ENCODE measurements at places on chromosomes 5 and 9.

GRCh38 chr5:136080483-136081216 lies 51.9 kb downstream of the TGFBI start:
- no peak for DNase-seq

DNA sequence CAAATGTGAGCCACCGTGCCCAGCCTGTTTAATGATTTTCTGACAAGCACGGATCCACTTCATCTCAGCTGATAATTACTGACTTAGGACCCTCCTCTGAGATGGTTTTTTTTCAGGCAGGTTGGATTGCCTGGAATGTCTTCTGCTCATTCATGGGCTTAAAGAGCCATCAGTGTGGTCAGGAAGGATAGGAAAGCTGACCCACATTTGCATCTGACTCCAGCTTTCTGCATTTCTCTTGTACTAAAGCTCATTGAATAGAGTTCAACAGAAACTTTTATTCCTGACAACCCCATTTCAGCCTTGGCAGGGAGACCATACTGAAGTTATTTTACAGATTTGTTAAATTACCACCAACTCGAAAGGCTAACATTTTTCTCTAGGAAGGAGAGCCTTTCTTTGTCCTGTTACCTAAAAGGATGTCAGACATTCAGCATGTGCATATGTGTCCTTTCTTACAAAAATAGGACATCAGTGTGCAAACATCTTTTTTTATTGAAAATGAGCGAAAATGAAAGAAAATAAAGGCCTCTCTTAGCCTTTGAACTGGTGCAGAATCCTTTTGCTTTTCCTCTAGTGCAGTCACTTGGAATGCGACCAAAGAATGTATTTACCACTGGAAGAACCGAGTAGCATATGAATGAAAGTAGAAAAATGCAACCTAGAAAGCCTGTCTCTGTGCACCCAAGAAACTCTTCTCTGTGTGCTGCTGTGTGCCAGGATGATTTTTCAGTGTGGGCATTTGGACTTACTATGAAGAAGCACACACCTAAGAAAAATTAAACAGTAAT lies 26.6 kb downstream of the ADCY2 start:
- no peak for DNase-seq

GRCh38 chr5:43412644-43413043 lies 453 bp upstream of the CCL28 start:
- DNase-seq, result no peak

DNA sequence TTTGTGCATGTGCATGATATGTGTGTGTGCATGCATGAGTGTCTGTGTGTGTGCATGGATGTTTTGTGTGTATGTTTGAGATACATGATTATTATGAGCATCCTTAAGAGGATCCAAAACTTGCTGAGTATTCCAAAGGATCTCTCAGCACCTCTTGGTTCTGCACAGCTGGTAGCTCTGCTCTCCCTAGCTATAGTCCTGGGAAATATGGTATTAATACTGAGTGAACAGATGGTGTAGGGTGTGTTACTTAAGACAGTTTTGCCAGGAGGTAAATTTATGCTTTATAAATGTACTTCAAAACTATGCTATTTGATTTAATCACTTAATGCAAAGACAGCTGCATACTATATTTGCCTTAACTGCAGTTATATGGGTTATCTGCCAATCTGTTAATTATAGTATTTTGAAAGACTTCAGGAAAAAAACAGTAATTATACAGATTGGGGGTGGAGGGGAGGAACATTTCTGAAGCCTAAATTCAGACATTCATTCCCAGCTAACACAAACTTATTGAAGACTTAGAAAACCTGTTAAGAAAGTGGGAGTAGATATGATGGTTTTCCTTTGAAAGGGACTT lies 215.5 kb downstream of the MPDZ start:
- no peak for DNase-seq

- no peak for DNase-seq
Measured at GRCh38 chr9:95497772-95498171, 19.0 kb downstream of the PTCH1 start.

DNA sequence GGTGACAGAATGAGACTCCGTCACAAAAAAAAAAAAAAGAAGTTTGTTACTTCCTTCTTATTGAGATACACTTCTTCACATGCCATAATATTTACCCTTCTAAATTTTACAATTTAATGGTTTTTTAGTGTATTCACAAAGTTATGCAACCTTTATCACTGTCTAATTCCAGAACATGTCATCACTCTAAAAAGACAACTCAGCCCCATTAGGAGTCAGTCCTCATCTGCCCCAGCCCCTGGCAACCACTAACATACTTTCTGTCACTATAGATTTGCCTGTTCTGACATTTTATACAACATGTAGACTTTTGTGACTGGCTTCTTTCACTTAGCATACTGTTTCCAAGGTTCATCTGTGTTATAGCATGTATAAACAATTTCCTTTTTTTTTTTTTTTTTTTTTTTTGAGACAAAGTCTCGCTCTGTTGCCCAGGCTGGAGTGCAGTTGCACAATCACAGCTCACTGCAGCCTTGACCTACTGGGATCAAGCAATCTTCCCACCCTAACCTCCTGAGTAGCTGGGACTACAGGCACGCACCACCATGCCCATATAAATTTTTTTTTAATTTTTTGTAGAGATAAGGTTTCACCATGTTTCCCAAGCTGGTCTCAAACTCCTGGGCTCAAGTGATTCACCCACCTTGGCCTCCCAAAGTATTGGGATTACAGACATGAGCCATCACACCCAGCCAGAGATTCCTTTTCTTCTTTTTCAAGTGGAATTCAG lies 18.0 kb downstream of the AQP3 start:
- DNase-seq, result no peak

Data from NCI-H774 (cell line).